ENCODE measurements at places on chromosomes 13 and 19.

- DNase-seq, result no peak
Observed at GRCh38 chr19:46787331-46788261, 798 bp downstream of the SLC1A5 start.

DNA sequence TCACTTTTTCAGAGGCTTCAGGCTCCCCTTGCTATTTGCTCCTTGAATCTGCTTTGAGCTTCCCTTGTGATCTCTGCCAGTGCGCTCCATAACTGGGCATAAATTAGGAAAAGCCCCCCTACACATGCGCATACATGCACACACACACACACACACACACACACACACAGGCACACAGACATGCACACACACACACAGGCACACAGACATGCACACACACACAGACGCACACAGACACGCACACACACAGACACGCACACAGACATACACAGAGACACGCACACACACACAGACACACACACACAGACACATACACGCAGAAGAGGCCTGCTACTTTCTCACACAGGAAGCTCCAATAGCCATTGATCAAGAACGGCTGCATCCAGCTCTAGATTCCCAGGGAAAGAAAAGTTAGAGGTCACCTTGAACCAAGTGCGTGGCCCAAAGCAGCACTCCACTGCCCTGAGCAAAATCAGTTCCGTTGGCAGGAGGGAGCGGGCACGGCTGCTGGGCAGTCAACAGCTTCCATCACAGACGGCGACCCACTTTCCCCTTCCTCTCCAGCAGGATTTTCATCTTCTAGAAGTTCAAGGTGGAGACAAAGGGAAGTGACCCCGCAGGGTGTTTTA is 145.6 kb downstream of the DPF1 start:
- DNase-seq, result no peak

DNA sequence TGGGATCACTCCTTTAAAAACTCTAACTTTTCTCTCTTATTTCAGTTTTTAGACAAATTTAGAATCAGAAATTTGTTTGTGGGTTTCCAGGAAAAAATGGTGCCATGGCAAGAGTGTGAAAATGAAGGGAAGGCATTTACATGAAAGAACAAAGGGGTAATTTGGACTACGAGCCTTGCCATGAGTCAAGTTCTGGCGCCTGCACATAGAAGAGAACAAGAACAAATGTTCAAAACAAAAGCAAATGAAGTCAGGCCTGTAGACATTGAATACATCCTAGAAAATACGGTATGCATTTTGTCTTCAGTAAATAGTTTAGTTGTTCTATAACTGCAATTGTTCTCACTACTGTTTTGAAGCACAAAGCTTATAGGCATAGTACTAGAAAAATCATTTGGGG is 1390.5 kb downstream of the EFNB2 start:
- DNase-seq, result no peak

DNA sequence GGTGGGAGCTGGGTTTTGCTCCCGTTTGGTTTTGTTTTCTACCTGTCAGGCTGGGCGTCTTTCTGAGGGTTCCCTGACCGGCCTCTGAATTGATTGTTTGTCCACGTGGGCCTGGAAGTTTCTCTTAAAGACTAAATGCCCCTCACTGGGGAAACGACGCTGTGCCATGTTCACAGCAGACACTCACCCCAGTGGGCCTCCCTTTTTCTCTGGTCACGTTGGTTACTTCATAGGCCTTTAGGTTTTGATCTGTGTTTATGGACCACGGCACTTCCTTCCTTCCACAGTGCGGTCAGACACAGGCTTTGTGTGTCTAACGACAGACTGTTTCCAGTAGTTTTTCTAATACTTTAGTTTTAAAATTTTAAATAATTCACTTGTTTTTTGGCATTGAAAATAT is 20.1 kb upstream of the NDUFS7 start:
- no peak for DNase-seq

- no peak for DNase-seq
Observed at GRCh38 chr13:111219950-111220349, 100.5 kb upstream of the TEX29 start.

DNA sequence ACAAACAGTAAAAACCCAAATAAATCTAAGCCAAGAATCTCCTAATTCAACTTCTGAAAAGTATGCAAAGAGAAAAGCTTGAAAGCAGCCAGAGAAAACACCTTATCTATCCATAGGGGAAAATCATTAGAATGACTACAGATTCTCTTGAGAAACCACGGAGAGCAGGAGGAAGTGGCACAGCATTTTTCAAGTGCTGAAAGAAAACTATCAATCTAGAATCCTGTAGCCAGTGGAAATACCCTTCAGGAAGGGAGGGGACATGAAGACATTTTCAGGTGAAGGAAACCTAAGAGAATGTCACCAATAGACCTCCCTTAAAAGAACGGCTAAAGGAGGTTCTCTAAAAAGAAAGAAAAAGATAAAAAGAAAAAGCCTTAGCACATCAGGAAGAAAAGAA is 66.2 kb upstream of the XPO4 start:
- DNase-seq, result no peak

DNA sequence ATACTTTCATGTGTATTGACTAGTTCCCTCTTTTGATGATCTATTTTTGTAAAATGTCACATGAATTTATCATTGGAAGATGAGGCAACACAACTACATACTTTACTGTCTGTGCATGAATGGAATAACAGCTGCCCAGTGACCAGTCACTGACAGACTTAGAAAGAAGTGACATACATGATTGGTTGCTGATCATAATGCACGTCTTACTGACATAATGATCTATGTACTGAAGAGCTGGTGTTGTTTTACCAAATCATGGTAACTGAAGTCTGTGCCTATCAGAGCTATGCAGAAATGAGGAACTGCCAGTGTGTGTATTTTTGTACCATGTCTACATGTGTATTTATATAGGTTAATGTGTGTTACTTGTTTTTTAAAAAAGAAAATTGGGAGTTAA is 26.5 kb downstream of the GPR18 start:
- DNase-seq, result no peak

GRCh38 chr13:93861818-93862217 is 617.7 kb downstream of the DCT start:
- DNase-seq, result peak; percentile 24

DNA sequence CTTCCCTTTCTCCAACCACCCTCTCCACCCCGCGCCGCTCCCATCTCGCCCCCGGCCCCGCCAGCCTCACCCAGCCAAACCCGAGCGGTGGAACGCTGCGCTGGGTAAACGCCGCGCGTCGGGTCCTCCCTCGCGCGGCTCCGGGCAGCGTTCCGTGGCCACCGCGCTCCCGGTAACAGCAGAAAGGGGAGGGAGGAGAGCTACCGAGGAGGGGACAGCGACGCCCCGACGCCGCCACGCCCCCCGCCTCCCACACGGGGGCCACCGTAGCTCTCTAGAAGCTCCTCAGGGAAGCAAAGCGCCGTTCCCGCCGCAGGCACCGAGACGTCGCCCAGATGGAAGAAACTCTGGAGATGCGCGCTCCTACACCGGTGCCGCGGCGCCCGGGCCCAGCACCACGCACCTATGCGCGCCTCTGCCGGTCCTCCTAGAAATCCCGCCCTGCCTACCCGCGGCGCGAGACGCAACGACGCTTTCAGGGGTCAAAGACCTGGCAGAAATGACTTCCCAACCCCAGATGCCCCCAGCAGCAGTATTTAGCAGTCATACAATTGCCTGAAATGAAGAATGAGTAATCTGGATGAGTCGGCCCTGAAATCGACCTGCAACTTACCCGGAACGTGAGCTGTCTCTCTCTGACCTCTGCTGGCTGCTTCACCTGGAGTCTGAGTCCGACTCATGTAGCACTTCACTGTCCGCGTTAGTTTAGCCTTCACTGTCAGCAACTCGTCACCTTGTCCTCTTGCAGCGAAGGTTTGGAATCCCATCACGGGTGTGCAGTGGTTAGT is at the start of gene RUBCNL:
Gene RUBCNL, minus strand, starts transcription at position 189 of the 788 bp plus-strand sequence. CDS start 14,777 bp downstream, outside the sequence.
- DNase-seq, result no peak

DNA sequence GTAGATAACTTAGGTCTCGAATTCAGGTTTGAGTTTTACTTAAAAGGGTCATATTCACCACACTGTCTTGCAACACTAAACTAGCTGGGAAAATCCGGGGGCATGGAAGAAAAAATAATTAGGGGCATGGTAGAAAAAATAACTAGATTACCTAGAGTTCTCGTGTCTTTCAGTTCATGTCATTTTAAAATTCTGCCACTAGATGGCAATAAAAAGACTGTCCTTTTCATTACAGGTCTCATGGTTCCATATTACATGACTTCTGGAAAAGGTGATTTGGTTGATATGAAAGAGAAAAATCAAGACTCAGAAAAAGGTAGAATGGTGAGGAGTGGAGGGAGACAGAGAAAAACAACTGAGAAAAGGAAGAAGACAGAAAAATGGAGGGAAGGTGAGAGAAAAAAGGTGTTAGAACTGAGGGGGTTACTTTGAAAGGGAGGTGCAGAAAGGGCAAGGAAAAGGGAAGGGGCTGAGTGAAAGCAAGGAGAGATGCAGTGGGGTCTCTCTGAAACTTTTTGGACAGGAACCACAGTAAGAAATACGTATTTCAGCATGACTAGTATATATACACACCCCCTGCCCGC is 299.0 kb downstream of the KLF12 start:
- DNase-seq, result no peak

DNA sequence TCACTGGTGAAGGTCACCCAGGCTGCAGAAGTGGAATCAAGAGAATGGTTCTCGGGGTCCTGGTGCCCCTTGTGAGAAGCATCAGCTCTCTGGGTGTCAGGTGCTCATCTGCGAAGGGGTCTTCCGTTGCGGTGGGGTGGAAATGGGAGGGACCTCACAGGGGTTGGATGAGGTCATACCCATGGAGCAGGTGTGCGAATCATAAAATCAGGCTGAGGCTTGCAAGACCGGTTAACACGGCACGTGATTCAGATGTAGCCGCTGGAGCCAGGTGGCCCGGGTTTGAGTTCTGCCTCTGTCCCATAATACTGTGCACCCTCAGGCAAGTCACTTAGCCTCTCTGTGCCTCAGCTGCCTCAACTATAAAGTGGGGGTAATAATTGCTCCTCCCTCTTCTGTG is 3.9 kb upstream of the KLK15 start:
- DNase-seq, result no peak

DNA sequence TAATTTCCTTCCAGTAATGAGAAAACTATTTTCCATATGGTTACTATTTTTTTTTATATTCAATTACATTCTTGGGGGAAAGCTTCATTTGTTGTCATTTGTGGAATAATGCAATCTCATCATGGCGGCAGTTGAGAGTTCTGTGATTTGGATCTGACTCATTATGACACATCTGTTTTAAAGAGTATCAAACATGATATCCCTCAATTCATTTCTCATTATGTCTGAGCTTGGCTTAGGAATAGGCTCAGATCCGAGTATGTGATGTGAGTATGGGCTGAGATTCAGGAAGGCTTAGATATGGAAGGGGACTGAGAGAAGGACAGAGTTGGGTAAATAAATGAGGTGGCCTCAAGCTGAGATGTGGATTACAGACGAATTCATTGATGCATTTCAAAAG is 64.4 kb downstream of the POSTN start:
- DNase-seq, result peak; percentile 68

- DNase-seq, result peak; percentile 16
Observed at GRCh38 chr13:100987948-100988347, 313.4 kb upstream of the TMTC4 start.

DNA sequence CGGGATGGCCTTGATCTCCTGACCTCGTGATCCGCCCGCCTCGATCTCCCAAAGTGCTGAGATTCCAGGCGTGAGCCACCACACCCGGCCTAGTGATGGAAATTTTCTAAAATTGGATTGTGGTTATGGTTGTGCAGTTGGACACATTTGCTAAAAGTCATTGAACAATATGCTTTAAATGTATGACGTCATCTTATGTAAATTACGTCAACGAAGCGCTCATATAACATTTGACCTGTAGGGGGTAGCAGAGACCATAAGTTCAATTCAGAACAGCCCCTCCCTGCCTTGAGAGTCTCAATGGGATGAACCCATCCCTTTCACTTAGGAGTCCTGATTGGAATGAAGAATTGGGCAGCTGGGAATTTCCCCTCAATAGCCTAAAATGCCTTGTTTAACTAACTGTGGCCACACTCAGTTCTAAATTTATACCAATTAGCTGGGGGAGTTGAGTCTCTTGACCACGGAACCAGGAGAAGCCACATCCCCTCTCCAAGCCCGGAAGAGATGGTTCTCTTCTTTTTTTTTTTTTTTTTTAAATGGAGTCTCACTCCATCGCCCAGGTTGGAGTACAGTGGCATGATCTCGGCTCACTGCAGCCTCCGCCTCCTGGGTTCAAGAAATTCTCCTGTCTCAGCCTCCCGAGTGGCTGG is 15.2 kb upstream of the TLE6 start:
- peak; percentile 66 for DNase-seq

DNA sequence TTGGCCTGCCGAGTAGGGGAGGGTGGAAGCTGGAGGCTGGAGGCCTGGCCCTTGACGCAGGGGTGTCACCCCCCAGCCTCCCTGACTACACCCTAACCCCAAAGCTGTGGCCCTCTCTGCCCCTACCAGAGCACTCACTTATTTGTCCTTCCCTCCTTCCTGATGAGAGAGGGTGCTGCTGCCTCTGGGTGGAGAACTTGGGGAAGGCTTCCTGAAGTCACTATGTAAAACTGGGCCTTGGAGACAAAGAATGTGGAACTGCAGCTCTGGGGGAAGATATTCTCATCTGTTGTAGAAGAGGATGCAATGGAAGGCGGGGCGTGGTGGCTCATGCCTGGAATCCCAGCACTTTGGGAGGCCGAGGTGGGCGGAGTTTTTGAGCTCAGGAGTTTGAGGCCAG is 485.2 kb downstream of the ZNF536 start:
- DNase-seq, result no peak

DNA sequence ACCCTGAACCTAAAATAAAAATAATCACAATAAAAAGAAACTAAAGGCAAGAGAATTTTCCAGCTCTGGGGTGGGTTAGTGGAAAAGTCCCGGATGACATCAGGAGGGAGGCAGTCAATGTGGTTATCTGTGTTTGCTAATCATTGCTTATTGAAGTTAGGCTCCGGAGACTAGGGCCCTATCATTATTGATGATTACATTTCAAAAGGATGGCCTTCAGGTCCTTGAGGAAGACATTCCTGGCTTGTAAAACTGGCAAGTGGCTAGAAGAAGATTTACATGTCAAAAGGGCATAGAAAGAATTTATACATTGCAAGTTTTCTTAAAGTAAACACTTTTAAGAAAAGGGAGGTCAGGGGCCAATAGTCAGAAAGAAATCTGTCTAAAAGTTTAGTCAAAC is 123.4 kb downstream of the POSTN start:
- DNase-seq, result no peak

- DNase-seq, result no peak
Observed at GRCh38 chr19:14102102-14102696, 11.6 kb upstream of the SAMD1 start.

DNA sequence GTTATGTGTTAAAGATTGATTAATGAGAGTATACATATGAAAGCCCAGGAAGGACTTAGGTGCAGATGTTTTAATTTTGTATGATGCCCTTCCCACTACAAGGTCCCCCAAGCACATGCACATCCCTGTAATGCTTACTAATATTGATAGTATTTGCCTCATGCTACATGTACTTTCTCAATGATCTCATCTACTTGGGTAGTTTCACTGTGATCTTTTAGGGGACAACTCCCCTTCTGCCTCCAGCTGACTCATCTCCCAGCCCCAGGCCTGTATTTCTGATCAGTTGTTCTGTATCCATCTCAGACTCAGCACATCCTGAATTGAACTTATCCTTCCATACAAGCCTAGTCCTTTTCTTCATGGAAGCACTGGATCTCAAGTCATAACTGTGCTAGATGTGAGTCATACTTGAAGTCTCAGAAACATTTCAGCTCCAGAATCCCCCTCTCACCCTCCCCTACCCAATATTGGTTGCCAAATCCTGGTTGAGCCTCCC is 49.4 kb upstream of the INTS6 start:
- DNase-seq, result no peak

- peak; percentile 24 for DNase-seq
Observed at GRCh38 chr13:40540328-40541044, 126.0 kb downstream of the FOXO1 start.
